Activated CD4-positive, alpha-beta memory T cell treated with anti-CD3 and anti-CD28 coated beads, Interleukin-2, amount 10 ng/mL, durations not matched to agents 7 days and 5 days (primary cell): ENCODE measurements at places on chromosomes 12 and 14. TPM values are rescaled to one million over a fixed set of nuclear protein-coding genes. Genes with fewer than 3 reads are reported as not detected.

DNA sequence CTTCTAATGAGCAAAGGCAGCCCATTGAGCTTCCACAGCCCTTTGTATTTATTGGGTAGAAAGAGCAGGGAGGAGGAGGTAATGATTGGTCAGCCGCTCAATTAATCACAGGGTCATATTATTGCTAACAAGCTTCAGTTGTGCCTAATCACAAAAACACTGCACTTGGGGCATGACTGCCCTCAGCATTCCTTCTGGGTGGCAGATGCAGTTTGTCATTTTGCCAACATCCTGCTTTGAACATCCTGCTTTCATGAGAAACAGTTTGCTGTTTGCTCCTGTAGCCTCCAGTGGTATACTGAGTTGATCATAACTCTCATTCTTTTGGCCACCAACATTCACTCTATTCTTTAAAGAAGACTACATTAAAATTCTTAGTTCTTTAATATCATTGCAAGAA, 462.9 kb upstream of the MIS18BP1 start:
- no peak overlapping the region for H3K27ac ChIP-seq
- no peaks in the 10 kb centered on the region for H3K36me3 ChIP-seq
- no peaks in the 10 kb centered on the region for H3K27me3 ChIP-seq
- H3K4me1 ChIP-seq = no peaks in the 10 kb centered on the region
- DNase-seq = no peak

GRCh38 chr12:4015225-4016091, 142.3 kb upstream of the PARP11 start:
- no peak overlapping the region for H3K27ac ChIP-seq
- H3K36me3 ChIP-seq = no peaks in the 10 kb centered on the region
- no peak overlapping the region for H3K4me3 ChIP-seq
- no peak for DNase-seq

DNA sequence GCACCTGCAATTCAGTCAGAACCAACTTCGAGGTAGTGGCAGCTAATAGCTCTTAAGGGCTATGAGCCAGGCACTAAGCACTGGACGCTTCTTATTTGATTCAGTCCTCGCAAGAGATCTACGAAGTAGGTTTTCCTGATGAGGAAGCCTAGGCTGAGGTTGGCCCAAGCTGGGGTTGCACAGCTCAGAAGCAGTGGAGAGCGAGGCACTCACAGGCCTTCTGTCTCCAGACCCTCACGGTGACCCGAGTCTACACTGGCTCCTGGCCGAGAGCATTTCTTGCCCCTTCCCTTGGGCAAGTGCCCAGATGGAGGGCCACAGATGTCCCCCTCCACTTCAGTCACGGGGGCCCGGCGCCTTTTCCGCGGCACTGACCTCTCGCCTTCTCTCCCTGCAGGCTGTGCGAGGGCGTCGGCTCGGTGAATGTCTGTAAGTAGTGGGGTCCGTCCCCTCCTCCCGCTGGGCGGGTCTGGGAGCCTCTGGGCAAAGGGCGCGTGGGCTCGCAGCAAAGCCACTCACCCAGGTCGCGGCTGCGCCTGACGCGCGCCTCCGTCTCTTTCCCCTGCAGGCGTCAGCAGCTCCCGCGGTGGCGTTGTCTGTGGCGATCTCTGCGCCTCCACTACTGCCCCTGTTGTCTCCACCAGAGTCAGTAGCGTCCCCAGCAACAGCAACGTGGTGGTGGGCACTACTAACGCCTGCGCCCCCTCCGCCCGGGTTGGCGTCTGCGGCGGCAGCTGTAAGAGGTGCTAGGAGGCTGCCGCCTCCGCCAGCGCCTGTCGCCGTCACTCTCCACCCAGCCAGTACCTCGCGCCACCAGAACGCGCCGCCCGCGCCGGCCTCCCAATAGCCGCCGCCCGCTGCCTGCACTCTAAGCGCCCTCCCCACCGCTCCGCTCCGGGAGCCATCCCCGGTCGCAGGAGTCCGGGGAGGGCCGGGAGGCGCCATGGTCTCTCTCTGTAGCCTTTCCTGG, 13.1 kb downstream of the KRT83 start:
- H3K4me3 ChIP-seq = peak overlapping the region; percentile 52
- peaks cover 60% of the 10 kb centered on the region for H3K27me3 ChIP-seq
- peak; percentile 49 for DNase-seq
- H3K4me1 ChIP-seq = peaks cover 24% of the 10 kb centered on the region
- no peak overlapping the region for H3K27ac ChIP-seq

GRCh38 chr14:61222388-61222787, 58.8 kb downstream of the TMEM30B start:
- no peak overlapping the region for H3K4me3 ChIP-seq
- peaks cover 45% of the 10 kb centered on the region for H3K27me3 ChIP-seq
- no peak overlapping the region for H3K27ac ChIP-seq
- H3K4me1 ChIP-seq = peaks cover 12% of the 10 kb centered on the region
- peaks cover 3% of the 10 kb centered on the region for H3K36me3 ChIP-seq

GRCh38 chr12:84376320-84376719, 536.3 kb downstream of the SLC6A15 start:
- H3K4me1 ChIP-seq = no peaks in the 10 kb centered on the region
- no peak overlapping the region for H3K27ac ChIP-seq
- no peak for DNase-seq
- H3K36me3 ChIP-seq = no peaks in the 10 kb centered on the region
- H3K4me3 ChIP-seq = no peak overlapping the region

DNA sequence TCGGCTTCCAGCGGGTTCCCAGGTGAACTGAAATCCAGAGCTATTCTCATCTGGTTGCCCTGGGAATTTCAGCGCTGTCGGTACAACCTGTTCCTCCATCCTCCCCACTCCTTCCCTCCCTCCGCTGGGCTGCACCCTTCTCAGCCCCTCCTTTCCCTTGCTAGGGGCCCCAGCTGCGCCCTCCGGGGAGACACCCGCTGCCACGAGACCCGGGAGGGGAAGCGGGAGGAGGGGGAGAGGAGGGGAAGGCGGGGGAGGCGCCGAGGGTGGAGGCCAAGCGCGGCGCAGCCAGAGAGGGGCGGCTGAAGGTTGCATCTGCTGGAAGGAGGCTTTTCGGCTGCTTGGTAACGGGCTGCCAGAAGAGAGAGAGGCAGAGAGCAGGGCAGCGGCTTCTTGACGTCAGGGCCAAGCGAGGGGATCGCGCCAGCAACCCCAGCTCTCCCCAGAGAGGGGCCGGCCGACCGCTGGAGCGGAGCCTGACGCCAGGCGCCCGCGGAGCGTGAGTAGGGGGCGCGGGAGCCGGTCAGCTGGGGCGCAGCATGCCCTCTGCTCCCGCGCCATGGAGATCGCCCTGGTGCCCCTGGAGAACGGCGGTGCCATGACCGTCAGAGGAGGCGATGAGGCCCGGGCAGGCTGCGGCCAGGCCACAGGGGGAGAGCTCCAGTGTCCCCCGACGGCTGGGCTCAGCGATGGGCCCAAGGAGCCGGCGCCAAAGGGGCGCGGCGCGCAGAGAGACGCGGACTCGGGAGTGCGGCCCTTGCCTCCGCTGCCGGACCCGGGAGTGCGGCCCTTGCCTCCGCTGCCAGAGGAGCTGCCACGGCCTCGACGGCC, at the start of gene KCNA5:
Gene KCNA5, plus strand, starts transcription at position 291 of the 831 bp plus-strand sequence. Its CDS starts 269 bp downstream, at position 560.
- peaks cover 37% of the 10 kb centered on the region for H3K27me3 ChIP-seq
- DNase-seq = no peak
- no peak within 1 kb of the TSS for H3K4me3 ChIP-seq

DNA sequence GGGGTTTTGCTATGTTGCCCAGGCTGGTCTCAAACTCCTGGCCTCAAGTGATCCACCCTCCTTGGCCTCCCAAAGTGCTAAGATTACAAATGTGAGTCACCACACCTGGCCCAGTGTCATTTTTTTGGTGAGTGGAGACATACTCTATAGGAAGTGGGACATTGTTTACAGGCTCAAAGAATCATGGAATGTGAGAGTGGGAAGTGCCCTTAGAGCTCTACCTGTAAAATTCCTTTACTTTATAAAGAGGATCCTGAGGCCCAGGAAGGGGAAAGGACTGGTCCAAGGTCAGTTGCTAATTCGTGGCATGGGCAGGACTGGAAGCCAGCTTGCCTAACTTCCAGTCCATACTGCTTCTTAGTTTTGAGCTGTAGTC, 8.7 kb upstream of the ADCK1 start:
- no peak for DNase-seq
- H3K36me3 ChIP-seq = no peaks in the 10 kb centered on the region
- H3K27ac ChIP-seq = no peak overlapping the region
- H3K4me3 ChIP-seq = no peak overlapping the region
- no peaks in the 10 kb centered on the region for H3K4me1 ChIP-seq

DNA sequence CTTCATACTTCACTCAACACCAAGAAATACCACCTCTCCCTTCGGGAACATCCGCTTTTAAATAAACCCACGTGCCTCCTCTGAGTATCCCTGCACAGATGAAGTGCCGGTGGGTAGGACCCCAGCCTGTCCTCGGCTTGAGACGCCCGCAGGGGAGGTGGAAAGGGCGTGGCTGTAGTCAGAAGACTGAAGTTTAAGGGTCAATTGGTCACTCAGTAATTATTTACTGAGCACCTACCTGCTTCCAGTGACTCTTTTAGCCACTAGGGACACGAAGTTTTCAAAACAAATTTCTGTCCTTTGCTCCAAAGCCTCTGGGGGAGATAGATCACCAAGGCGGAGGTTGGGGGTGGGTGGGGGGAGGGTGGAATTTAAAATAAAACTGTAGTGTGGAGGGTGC, 309.4 kb downstream of the VRK1 start:
- peaks cover 13% of the 10 kb centered on the region for H3K27me3 ChIP-seq
- no peak for DNase-seq

GRCh38 chr12:105983622-105984320, 155.0 kb downstream of the NUAK1 start:
- H3K4me1 ChIP-seq = no peaks in the 10 kb centered on the region
- H3K27ac ChIP-seq = no peak overlapping the region
- no peak for DNase-seq
- no peak overlapping the region for H3K4me3 ChIP-seq
- no peaks in the 10 kb centered on the region for H3K36me3 ChIP-seq
- no peaks in the 10 kb centered on the region for H3K27me3 ChIP-seq

DNA sequence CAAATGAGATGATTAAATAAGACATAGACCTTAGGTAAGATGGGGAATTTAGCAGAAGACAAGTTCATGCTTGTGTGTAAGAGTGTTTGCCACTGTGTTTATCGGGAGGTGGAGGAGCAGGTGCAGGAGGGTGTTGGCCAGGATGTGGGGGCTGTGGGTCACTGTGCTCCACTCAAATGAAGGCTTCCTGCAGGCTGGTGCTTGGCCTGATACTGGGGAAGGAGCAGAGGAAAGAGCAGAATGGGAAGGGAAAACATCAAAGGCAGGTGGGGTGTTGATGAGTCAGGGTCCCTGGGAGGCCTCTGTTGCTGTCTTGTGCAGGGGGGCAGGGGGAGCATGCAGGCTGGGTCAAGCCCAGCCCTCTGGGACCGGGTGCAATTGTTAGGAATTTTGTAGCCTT, 126.5 kb downstream of the TSPAN9 start:
- no peak for DNase-seq
- H3K36me3 ChIP-seq = no peaks in the 10 kb centered on the region
- no peak overlapping the region for H3K4me3 ChIP-seq
- no peak overlapping the region for H3K27ac ChIP-seq
- no peaks in the 10 kb centered on the region for H3K4me1 ChIP-seq

GRCh38 chr12:90653040-90653439, 301.9 kb downstream of the CCER1 start:
- H3K36me3 ChIP-seq = no peaks in the 10 kb centered on the region
- H3K4me1 ChIP-seq = no peaks in the 10 kb centered on the region

DNA sequence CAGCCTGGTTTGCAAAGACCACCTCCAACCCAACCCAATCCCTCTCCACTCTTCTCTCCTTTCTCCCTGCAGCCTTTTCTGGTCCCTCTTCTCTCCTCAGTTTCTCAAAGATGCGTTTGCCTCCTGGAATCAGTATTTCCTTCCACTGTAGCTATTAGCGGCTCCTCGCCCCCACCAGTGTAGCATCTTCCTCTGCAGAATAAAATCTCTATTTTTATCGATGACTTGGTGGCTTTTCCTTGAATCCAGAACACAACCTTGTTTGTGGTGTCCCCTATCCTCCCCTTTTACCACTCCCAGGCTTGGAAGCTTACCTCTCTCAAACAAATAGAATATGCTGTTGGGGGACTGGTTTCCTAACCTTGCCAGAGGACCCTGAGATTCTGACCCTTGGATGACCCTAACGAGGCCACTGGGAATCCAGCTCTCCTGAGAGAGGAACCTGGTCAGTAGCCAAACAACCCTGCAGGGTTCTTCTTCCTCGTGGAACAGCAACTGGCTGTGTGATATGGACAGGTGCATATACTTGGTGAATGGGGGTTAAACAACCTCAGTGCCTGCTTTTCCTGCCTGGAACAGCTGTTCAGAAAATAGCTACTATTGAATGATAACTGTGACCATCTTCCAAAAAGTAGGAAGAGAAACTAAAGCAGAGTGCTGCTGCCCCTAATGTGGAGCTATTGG, 4.4 kb downstream of the WNT1 start:
- H3K27me3 ChIP-seq = peaks cover 87% of the 10 kb centered on the region
- H3K4me3 ChIP-seq = no peak overlapping the region
- no peak for DNase-seq
- H3K4me1 ChIP-seq = peaks cover 46% of the 10 kb centered on the region
- H3K36me3 ChIP-seq = peaks cover 5% of the 10 kb centered on the region

GRCh38 chr14:75877884-75878283, 103.9 kb downstream of the TGFB3 start:
- no peak overlapping the region for H3K4me3 ChIP-seq
- no peaks in the 10 kb centered on the region for H3K27me3 ChIP-seq
- peaks cover 6% of the 10 kb centered on the region for H3K36me3 ChIP-seq

- H3K27me3 ChIP-seq = no peaks in the 10 kb centered on the region
- no peaks in the 10 kb centered on the region for H3K36me3 ChIP-seq
- peak overlapping the region; percentile 63 for H3K27ac ChIP-seq
Observed at GRCh38 chr12:106227641-106228319, 20.0 kb downstream of the CKAP4 start.

- no peak for DNase-seq
- H3K36me3 ChIP-seq = no peaks in the 10 kb centered on the region
- H3K27ac ChIP-seq = no peak overlapping the region
- H3K27me3 ChIP-seq = no peaks in the 10 kb centered on the region
- H3K4me3 ChIP-seq = no peak overlapping the region
Observed at GRCh38 chr14:104240434-104241157, 102.2 kb downstream of the KIF26A start.

DNA sequence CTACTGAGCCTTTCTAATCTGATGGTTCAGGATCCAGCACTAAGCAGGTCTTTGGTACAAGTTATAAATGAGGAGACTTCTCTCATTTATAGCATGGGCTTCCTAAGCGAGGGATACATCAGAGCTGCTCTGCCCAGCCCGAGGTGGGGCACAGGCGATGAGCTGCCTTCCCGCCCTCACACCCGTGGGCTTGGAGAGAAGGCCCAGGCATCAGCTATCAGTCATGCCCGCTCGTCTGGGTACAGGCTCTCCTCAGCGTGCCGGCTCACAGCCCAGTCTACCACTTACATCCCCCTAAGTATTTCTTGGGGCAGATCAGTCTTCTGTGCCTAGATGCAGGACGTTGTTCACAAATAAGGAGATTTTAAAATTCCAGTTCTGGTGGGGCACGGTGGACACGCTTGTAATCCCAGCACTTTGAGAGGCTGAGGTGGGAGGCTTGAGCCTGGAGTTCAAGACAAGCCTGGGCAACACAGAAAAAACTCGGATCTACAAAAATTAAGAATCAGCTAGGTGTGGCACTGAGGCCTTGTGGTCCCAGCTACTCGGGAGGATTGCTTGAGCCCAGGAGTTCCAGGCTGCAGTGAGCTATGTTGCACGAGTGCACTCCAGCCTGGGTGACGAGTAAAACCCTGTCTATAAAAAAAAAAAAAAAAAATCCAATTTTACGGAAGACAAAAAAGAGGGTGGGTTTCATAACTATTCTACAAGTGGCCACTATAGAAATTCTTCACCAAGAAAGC, 57.0 kb downstream of the CCDC88C start:
- no peak overlapping the region for H3K27ac ChIP-seq
- H3K36me3 ChIP-seq = peaks cover 40% of the 10 kb centered on the region
- peaks cover 72% of the 10 kb centered on the region for H3K4me1 ChIP-seq
- DNase-seq = no peak

The C14orf180 gene
- total RNA-seq = not detected

The OR6C2 gene
- not detected for total RNA-seq

The DBX2 gene
- total RNA-seq = not detected

The ASCL4 gene
- not detected for total RNA-seq

The DLGAP5 gene
- 95.8 TPM for total RNA-seq

The GPRC5D gene
- 1.6 TPM for total RNA-seq

The RFX4 gene
- total RNA-seq = not detected
